ENCODE measurements at places on chromosomes 4 and X. TPM values are rescaled to one million over a fixed set of nuclear protein-coding genes. Genes with fewer than 3 reads are reported as not detected.

DNA sequence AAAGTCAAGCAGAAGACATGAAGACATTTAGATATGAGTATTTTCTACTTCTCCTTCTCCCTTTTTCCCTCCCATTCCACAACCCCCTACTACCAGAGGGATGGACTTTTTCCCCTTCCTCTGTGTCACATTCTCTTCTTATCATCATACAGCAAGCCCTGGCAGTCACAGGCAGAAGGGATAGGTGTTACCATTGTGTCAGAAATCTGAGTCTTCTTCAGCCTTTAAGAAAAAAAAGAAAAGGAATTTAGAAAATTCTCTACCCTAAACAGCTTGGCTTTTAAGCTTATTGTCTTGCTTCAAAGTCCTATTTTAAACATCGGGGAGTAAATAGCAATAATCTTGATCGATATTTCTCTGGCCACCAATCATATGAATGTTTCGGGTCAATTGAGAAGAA, 30.9 kb upstream of the ADH1C start:
- no peak for DNase-seq

DNA sequence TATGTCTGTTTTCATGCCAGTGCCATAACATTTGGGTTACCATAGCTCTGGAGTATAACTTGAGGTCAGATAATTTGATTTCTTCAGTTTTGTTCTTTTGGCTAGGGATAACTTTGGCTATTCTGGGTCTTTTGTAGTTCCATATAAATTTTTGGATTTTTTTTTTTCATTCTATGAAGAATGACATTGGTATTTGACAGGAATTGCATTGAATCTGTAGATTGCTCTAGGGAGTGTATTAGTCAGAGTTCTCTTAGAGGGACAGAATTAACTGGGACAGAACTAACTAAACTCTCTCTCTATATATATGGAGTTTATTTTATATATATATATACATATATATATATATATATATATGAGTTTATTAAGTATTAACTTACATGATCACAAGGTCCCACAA, 32.2 kb upstream of the SLIT2 start:
- no peak for DNase-seq

DNA sequence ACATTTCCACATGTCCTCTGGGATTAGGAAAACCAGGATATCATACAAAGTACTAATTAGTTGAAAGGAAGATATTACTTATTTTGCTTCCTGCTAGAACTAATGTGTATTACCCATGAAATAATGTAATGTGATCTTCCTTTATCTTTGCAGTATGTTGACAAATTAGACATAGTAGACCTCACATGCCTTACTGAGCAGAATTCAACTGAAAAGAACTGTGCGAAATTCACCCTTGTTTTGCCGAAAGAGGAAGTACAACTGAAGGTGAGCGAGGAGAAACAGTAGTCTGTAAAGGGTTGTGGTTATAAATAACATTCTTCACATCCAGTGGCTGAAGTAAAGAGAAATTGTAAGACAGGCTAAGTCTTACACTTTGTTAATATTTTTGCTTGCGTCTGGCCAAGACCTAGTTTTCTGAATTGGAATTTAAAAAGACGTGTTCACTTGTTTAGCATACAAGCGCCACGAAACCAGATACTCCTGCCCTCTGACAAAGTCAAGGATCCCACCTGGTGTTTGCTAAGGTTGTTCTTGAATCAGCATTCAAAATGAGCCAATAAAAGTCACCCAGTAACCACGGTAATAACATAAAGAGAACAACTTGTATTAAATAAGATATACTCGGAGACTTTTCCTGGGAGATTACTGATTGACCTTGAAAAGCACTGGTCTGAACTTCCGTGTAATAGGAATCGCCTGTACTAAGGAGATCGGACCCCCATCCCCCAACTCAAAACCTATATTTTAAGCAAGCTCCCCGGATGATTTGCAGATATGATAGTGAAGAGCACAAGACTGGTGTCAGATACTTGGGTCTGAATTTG, 16.9 kb downstream of the STAP1 start:
- no peak for DNase-seq

DNA sequence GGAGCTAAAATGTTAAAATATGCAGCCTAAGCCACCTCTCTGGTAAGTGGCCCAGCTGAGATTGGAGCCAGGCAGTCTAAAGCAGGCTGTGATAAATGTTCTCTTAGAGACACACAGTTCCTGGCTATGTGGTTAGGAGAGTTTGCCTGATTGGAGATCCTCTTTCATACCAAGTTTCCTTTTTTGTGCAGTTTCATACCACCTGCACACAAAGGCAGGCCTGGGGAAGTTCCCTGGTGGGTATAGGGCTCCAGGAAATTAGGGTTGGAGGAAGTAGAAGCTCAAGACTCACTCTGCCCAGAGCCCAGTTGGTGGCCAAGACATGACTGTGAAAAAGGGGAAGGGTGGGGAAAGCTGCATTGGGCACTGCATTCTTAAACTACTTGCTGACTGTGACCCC, 16.9 kb downstream of the CYBB start:
- DNase-seq = no peak

- DNase-seq = no peak
These were observed 504.0 kb downstream of the RAPGEF2 start for GRCh38 chr4:159606835-159607234.

GRCh38 chrX:44898411-44899221, 25.6 kb downstream of the KDM6A start:
- no peak for DNase-seq

DNA sequence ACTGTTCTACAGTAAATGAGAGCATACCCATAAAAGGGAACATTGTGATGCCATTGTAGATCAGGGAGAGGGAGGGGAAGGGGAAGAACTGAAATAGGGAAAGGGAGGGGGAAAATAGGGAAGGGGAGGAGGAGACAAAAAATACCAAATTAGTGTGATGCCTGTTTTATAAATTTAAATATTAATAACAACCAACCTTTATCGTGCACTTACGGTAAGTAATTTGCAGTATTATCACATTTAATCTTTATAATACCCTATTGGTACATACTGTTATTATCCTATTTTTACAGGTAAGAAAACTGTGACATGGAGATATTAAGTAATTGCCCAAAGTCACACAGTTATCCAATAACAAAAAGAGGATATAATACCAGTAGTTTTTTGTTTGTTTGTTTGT, 41.5 kb upstream of the DDX53 start:
- no peak for DNase-seq

GRCh38 chr4:82648356-82648755, 86.6 kb upstream of the TMEM150C start:
- DNase-seq = no peak

GRCh38 chr4:74033739-74034138, 4.8 kb downstream of the CXCL3 start:
- no peak for DNase-seq

DNA sequence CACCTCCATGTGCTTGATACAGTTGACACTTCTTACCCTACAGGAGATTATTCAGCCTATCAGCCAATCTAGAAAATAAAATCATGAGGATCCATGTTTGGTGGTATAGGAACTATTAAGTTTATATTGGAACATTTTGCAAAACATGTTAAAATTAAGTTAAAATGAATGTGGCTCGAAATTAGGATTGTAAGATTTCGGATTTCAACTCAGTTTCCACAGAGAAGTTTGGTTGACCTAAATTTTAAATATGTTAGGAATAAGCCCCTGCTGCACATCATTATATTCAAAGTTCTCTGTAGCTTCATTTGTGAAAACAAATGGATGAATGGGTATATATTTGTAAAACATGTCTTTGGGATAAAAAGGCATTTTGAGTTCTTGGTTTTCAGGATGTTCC, at the start of gene RAB40A:
TSS of gene RAB40A (minus strand) at position 101 of the 400 bp plus-strand sequence. CDS start 18,733 bp downstream, outside the sequence.
- DNase-seq = no peak

GRCh38 chr4:105430811-105431210, 43.1 kb downstream of the PPA2 start:
- no peak for DNase-seq

GRCh38 chr4:42428036-42428435, 30.7 kb downstream of the SHISA3 start:
- DNase-seq = no peak

GRCh38 chr4:149719806-149720205, 95.8 kb downstream of the IQCM start:
- DNase-seq = no peak

GRCh38 chrX:6674734-6675133, 139.8 kb upstream of the VCX3A start:
- no peak for DNase-seq

DNA sequence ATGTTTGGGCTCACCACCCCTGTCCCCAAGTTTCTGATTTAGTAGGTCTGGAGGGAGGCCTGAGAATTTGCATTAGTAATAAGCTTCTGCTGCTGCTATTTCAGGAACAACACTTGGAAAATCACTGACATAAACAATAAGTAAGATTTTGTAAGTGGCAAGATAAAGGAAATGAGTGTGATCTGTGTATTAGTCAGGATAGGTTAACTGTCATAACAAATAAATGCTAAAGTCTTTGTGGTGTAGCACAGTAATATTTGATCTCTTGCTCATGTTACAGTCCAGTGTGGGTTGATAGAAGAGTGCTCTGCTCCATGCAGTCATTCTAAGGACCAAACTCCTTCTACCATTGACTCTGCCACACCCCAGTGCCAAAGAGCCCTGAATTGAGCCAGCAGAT, 67.0 kb downstream of the NHS start:
- DNase-seq = no peak

- no peak for DNase-seq
These were observed 42.6 kb downstream of the CLDN34 start for GRCh38 chrX:10009741-10010140.

Gene GABRE
- not detected for total RNA-seq

Gene UGT2B10
- not detected for total RNA-seq

Gene GPR34
- total RNA-seq = not detected

Gene SUPT20HL1
- not detected for total RNA-seq

Gene CENPVL2
- not detected for total RNA-seq

Gene CDKN2AIP
- total RNA-seq = 15.9 TPM

Gene DKK2
- total RNA-seq = not detected

Data from glutamatergic neuron (in vitro differentiated cells).